Memory B cell (primary cell): ENCODE measurements at places on chromosomes 12 and 14.

GRCh38 chr14:53900499-53900898 is 56.1 kb downstream of the BMP4 start:
- DNase-seq, result no peak

DNA sequence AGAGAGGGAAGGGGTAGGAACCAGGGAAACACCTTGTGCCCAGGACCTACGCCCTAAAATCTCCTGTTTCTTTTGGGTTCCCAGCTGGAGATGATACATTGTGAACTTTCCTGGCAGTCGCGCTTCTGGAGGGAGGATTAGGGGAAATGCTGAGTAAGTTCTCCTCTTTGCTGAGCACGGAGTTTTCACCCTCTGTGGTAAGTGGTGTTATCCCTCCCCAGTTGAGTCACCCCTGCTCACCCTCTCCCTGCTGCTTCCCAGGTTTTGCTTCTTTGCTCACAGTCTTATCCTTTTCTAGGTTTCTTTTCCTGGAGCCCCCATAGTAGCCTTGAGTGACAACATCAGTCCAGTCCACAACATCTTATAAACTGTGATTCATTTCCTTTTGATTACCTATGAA is 789.1 kb downstream of the TMEM121 start:
- no peak for DNase-seq

GRCh38 chr12:111444314-111444924 is 38.7 kb downstream of the SH2B3 start:
- DNase-seq, result no peak

DNA sequence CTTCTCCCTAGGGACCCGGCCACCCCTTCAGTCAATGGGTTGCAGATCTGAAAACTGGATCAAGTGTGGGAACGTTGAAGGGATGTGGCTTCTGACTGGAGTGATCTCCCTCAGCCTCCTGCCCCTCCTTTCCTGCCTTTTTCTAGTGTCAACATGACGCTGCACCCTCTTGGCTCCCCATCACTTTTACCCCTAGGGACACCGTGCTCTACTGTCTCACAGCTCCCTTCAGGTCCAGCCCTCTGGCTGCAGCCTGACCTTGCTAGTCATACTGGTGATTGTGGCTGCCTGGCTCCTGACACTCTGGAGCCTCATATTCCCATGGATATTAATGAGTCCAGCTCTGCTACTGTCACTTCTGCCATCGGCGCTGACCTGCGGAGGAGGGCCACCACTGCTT is 51.5 kb upstream of the RASSF3 start:
- no peak for DNase-seq

- DNase-seq, result no peak
Measured at GRCh38 chr14:74356892-74357575, 8.8 kb downstream of the VRTN start.

GRCh38 chr14:79062226-79062625 is 892.1 kb downstream of the NRXN3 start:
- DNase-seq, result no peak

GRCh38 chr14:100649173-100649519 is 61.9 kb upstream of the BEGAIN start:
- DNase-seq, result no peak

DNA sequence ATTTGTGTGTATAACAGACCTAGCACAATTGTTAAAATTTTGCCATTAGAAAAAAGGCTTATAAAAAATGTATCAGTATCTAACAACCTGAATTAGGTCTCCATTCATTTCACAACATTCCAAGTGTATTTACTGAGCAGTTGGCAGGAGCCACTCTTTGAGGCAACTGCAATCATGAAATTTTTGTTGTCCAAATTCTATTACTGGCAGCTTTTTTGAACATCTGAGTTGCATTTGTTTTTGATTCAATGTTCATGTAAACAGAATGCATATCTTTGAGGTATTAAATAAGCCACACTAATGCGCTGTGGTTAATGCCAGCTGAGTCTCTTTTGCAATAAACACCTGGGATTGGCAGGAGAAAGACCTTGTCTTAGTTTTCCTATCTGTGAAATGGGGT is 8.7 kb downstream of the KITLG start:
- no peak for DNase-seq

DNA sequence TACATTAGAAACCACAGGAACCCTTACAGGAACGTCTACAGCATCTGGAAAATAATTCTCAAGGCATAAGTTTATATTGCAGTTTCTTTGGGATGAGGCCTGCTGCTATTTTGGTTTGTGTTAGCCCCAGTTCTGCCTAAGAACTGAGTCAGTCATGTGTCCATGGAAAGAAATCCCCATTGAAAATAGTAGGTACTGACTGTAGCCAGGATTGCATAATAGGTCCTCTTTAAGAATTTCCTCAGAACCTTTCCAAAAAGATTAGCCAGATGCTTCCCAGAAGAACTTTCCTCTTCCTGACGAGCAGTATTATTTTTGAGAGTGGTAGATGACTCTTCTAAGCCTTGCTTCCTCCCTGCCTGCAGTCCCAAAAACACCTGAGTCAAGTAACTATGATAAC is 52.6 kb downstream of the RASSF8 start:
- no peak for DNase-seq

GRCh38 chr12:14885718-14886221 is at the start of gene MGP:
Gene MGP (minus strand): TSS chr12:14885854. CDS start chr12:14885791, 63 bp downstream.
- DNase-seq, result no peak

- DNase-seq, result no peak
Measured at GRCh38 chr12:132373901-132374611, 44.7 kb upstream of the GALNT9 start.

GRCh38 chr12:127149226-127149964 is 1117.6 kb upstream of the TMEM132C start:
- no peak for DNase-seq

GRCh38 chr14:55701638-55702037 is 121.6 kb downstream of the KTN1 start:
- DNase-seq, result no peak

DNA sequence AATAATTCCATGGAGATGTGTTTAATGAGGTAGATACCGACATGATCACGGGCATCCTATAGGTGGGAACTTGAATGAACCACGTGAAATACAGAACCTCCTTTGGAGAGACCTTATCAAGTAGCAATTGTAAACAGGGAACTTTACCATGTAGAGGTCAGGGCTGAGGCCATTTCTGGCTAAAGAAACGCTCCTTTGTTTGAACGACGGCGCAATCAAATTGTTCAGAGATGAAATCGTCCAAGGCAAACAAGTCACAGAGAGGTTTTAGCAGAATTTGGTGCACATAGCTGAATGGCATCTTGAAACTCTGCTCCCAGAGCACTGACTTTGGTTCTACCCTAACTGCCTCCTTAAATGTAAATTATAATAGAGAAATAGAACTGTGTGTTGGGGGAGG is 9.8 kb downstream of the PRIMA1 start:
- DNase-seq, result no peak

DNA sequence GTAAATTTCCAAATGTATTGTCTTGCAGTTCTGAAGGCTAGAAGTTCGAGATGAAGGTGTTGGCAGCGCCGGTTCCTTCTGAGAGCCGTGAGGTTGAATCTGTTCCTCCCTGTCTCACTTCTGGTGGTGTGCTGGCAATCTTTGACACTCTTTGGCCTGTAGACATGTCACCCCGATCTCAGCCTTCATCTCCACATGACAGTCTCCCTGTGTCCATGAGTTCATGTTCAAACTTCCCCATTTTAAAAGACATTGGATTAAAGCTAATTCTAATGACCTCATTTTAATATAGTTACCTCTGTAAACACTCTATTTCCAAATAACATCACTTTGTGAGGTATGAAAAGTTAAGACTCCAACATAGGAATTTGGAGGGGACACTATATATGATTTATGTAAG is 4.1 kb upstream of the RBM19 start:
- no peak for DNase-seq

GRCh38 chr14:64910847-64911495 is 3.3 kb upstream of the CHURC1 start:
- DNase-seq, result no peak

GRCh38 chr12:89216211-89216952 is 135.9 kb downstream of the DUSP6 start:
- no peak for DNase-seq

- DNase-seq, result no peak
Measured at GRCh38 chr14:78182722-78183121, 12.5 kb downstream of the NRXN3 start.

DNA sequence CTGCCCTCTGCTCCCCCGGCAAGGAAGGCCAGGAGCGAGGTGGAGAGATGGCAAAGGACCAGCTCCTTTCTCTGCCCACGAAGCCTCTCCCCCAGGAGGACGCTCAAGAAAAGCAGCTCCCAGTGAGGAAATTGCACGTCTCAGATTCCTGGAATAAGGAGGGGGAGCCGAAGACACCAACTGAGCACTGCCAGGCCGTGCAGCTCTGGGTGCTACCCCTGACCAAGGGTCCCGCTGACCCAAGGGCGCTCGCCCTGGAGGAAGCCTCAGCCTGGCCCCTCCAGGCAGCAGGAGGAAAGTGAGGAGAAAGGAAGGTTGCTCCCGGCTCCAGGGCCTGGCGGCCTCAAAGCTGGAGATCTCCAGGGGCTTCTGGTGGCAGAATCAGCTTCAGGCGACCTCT is 174.1 kb upstream of the SFSWAP start:
- DNase-seq, result no peak

GRCh38 chr14:69848903-69849391 is 30.3 kb upstream of the SMOC1 start:
- DNase-seq, result no peak

- no peak for DNase-seq
Measured at GRCh38 chr12:79643821-79644220, 46.9 kb downstream of the PAWR start.

DNA sequence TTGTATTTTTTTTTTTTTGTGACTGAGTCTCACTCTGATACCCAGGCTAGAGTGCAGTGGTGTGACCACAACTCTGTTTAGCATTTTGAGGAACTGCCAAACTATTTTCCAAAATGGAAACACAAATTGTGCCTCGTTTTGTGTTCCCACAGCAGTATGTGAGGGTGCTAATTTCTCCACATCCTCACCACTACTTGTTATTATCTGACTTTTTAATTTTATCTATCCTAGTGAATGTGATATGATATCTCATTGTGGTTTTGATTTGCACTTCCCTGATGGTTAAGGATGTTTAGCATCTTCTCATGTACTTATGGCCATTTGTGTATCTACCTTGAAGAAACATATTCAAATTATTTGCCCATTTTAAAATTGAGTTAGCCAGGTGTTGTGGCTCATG is 62.4 kb downstream of the SRGAP1 start:
- DNase-seq, result no peak

GRCh38 chr12:99271071-99271470 is 376.5 kb upstream of the GARIN6 start:
- DNase-seq, result no peak

DNA sequence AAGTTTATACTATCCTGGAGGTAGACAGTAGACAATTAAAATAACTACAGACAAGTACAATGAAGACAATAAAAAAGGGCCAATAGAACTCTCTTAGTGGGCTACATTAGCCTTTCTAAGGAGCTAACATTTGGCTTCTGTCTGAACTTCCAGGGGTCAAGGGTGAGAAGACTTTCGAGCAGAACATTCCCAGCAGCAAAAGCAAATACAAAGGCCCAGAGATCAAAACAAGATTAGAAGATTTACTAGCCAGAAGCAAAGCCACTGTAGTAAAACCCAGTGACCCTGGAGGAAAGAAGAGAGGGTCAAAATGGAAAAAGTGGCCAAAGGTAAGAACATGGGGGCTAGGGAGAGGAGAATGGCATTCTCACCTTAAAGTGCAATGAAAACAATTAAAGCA is 63.2 kb downstream of the ATP2B1 start:
- DNase-seq, result no peak

GRCh38 chr12:31591380-31591901 is 505 bp upstream of the DENND5B start:
- DNase-seq, result no peak

- DNase-seq, result no peak
Measured at GRCh38 chr12:55712700-55713415, 3.0 kb upstream of the BLOC1S1 start.

- DNase-seq, result no peak
Measured at GRCh38 chr14:36229262-36229661, 52.7 kb upstream of the PTCSC3 start.

- DNase-seq, result no peak
Measured at GRCh38 chr12:54933376-54933775, 51.2 kb downstream of the TESPA1 start.
